ENCODE measurements at places on chromosomes 5 and 9.

- DNase-seq = peak; percentile 36
These were observed 35.2 kb downstream of the SARDH start for GRCh38 chr9:133702798-133703590.

GRCh38 chr5:95191330-95191729, 93.6 kb downstream of the MCTP1 start:
- no peak for DNase-seq

DNA sequence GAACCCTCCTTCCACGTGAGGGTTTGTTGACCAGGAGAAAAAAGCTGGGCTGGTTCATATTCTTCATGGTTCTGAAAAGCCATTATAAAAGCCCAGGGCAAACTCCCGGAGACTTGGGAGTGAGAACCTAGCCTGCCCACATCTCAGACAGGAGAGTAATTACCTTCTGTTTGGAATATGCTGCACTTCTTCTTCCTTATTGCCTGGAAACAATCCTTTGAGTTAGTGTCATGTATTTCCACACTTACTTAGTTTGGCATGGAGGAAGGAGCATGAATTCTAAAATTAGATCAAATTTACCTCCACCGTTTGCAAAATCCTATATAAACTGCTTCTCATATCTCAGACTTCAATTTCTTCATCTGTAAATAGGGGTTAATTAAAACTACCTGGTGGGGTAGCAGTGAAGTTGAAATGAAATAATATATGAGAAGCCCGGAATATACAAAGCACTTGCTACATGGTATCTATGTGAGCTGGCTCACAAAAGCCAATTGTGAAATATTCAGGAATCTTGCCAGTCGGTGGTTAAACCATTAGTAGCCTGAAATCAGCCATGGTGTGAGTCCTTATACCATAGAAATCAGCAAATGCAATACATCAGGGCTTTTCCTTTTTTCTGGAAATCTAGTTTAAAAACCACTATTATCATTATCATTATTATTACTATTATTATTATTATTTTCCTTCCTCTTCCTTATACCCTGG, 140.0 kb upstream of the RAD23B start:
- DNase-seq = no peak

GRCh38 chr9:93235300-93235960, 51.5 kb downstream of the WNK2 start:
- DNase-seq = no peak

DNA sequence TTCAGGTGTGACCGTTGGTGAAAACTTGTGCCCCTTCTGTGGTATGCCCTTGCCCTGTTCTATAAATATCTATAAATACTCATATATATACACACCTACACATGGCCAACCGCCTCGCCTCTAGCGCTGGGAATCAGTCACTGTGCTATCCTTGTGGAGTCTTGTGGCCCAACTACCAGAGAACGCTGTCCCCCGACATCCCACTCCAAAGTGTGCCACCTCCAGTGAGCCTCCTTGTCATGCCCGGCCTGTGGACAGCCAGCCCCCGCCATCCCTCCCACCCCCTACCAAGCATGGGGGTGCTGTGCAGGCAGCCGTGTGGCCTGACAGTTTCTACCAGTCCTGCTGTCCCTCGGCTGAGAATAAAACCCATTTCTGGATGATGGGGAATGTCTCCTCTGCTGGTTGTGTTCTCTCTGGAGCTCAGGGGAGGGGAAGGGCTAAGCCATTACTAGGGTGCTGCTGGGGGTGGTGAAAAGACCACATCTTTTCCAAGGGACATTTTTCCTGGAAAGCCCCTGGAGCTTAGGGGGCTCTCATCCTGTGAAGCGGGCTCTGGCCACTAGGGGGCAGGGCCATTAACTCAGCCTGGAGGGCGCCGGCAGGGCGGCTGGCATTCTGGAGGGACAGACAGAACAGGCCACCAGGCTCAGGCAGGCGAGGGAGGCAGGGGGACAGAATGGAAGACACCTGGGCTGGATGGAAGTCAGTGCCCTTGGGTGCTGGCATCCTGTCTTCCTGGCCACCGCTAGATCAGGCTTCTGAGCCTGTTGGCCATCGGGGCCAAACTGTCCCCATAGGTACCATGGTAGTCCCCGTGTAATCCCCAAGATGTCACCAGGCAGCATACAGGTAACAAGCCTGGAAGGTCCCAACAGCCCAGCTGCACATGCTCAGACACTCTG, 20.7 kb downstream of the GOLGA2 start:
- DNase-seq = peak; percentile 53

DNA sequence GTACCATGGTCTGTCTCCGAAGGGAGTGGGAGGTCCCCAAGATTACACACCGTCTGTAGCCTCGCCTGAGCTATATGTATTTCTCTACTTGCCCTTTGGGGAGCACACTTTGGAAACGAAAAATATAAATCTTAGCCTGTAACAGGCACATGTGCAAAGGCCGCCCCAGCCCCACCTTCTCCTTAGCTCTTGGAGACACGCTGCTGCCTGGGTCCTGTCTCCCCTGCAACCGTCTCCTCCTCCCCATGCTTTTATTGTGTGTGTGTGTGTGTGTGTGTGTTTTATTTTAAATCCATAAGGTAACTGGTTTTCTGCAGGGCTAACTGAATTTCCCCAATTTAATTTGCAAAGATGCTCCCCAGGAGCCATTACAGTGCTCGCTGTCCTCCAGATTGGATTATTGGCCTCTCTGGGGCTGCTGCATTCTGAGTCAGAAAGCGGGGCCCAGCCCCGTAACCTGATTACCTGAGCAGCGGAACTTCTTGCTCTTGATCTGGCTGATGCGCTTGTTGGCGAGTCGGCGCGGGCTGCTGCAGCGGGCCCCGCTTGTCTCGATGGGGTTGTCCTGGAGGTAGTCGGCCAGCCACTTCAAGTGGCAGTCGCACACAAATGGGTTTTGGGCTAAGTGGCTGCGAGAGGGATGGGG, 193.3 kb upstream of the PANK3 start:
- no peak for DNase-seq

GRCh38 chr5:34008802-34009201, 952 bp upstream of the AMACR start:
- DNase-seq = no peak
